ENCODE measurements at places on chromosomes 5 and 9.

DNA sequence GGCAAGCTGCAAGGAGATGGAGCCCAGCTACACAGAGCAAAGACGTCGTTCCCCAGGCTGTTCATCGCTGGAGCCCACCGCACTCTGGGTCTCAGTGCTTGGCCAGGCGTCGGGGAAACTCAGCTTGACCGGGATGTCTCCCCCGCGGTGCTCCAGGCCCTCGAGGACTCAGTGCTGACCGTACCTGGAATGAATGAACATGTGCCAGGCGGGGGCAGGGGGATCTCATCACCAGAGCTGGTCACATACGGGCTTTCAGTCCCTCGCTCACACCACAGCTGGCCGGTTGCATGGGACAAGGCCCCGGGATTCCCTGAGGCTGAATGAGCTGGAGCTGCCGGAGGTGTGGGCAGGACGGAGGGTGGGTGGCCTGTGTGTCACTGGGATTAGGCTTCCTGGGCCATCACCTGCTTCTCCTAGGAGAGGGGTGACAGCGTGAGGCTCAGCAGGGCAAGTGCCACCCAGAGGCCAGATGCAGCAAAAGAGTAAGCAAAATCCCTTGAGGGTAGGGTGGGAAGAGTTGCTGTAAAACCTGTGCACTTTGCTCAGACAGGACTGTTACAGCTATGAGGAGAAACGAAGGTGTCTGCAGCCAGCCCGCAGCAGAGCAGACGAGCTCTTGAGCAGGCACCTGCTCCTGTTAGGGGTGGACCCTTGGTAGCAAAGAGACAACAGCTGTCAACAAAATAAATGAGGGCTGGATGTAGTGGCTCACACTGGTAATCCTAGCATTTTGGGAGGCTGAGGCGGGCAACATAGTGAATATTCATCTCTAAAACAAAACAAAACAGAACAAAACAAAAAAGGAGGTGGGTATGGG is 70.7 kb upstream of the RAPGEF1 start:
- DNase-seq: no peak

GRCh38 chr9:68732405-68733020 is 27.5 kb downstream of the PIP5K1B start:
- DNase-seq: no peak

- DNase-seq: peak; percentile 59
Observed at GRCh38 chr5:111769541-111769940, 12.5 kb upstream of the NREP start.

- DNase-seq: peak; percentile 79
Observed at GRCh38 chr9:33051144-33051543, 25.3 kb downstream of the SMU1 start.

DNA sequence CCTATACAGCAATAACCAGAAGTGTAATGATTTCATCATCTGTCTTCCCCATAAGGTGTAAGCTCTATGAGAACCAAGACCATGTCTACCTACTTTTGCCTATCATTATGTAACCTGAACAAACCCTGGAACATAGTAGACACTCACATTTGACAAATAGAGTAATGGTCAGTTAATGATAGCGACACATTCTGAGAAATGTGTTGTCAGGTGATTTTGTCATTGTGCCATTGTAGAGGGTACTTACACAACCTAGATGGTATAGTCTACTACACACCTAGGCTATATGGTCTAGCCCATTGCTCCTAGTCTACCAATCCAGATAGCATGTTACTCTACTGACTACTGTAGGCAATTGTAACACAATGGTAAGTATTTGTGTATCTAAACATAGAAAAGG is 22.3 kb upstream of the WDR41 start:
- DNase-seq: no peak

GRCh38 chr9:77284616-77285015 is 107.3 kb downstream of the VPS13A start:
- no peak for DNase-seq

DNA sequence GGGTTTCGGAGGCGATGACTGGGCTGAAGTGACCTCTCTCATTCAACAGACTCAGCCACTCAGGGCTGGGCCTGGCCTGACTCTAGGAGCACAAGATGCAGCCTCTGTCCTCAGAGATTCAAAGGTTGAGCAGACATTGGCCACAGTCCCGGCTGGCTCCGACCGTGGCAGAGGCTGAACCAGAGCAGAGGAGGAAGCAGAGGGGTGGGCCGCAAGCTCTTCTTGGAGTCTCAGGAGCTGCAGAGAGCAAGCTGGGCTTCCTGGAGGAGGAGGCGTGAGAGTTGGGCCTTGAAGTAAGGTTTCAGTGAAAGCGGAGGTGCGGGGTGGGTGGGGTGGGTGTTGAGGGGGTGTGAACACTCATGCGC is 37.6 kb downstream of the ALG2 start:
- DNase-seq: no peak

GRCh38 chr5:160548949-160549645 is 127.4 kb downstream of the PTTG1 start:
- no peak for DNase-seq

DNA sequence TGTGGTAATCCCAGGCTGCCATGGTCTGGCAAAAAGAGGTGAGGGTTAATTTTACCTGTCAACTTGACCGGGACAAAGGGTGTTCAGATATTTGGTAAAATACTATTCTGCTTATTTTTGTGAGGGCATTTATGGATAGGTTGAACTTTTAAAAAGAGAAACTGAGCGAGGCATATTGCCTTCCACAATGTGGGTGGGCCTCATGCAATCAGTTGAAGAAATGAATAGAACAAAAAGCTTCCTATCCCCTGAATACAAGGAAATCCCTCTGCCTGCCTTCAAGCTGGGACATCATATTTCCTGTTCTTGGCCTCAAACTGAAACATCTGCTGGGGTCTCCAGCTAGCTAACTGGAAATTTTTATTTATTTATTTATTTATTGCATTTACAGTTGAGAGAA is 734.7 kb downstream of the IRX1 start:
- DNase-seq: no peak

All from MV-4-11 (cell line).